ENCODE measurements at places on chromosomes 11 and 22. TPM values are rescaled to one million over a fixed set of nuclear protein-coding genes. Genes with fewer than 3 reads are reported as not detected.

Gene VPS26B
- total RNA-seq, result 61.9 TPM

- no peak for DNase-seq
Measured at GRCh38 chr11:9267680-9268079, 2.5 kb upstream of the DENND5A start.

- no peak for DNase-seq
Measured at GRCh38 chr22:17358415-17358814, 10.8 kb upstream of the CECR2 start.

Gene MYOD1
- not detected for total RNA-seq

- peak; percentile 75 for DNase-seq
Measured at GRCh38 chr11:131370090-131370751, at the start of gene NTM. Gene NTM (plus strand): TSS chr11:131370615.

DNA sequence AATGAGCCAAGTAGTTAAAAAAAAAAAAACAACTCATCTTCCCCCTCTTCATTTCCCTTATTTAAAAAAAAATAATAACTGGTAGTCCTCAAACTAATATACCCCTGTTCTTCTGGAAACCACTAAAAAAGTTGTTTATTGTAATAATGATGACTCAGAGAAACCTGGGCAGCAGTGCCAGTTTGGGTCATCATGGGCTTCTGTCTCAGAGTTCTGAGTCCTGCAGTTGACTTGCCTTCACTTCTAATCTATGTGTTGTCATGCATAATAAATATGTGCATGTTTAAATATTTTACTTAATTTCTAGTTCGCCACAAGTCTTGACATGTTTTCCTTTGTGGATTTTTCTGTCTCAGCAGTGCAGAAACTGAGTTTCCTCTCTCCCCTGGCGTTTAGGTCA lies 46.8 kb downstream of the PPP2R1B start:
- no peak for DNase-seq

GRCh38 chr11:16225623-16226022 lies 130.7 kb downstream of the SOX6 start:
- no peak for DNase-seq

- no peak for DNase-seq
Measured at GRCh38 chr11:2270322-2271076, at the start of gene ASCL2. Gene ASCL2 (minus strand): TSS chr11:2270588. CDS start chr11:2270332, 256 bp downstream.

Gene OR51B5
- 0.47 TPM for total RNA-seq
